Stimulated activated CD4-positive, alpha-beta T cell treated with anti-CD3 and anti-CD28 coated beads, Interleukin-12 subunit alpha, Interleukin-12 subunit beta, amount 100 ng/mL, for 4 hours (primary cell): ENCODE measurements at places on chromosomes 1 and 21.

GRCh38 chr1:162191396-162192305 lies 122.2 kb downstream of the NOS1AP start:
- no peak for DNase-seq

GRCh38 chr1:60942896-60943638 lies 139.3 kb upstream of the NFIA start:
- no peak for DNase-seq

GRCh38 chr1:20726932-20727745 lies 5.4 kb downstream of the SH2D5 start:
- no peak for DNase-seq

- no peak for DNase-seq
Measured at GRCh38 chr1:169604781-169605560, 18.7 kb upstream of the F5 start.

DNA sequence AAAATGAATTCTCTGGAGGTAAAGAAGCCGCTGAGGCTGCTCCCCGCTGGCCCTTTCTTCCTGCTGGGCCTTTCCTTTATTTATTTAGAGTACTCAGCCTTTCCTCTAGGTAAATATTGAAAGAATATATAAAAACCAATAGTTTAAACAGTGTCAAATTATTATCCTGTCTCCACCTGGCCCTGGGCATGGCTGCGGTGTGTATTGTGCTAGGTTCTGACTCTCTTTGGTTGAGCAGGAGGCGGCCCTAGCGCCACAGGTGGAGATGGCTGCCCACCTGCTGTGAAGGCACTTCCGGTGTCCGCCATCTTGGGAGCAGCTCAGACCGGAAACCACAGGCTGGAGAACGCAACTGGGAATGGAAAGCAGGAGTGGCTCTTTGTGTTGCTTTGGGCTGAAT lies 29.0 kb upstream of the CLDN14 start:
- DNase-seq = no peak

GRCh38 chr1:14974361-14974760 lies 179.2 kb upstream of the TMEM51 start:
- DNase-seq = no peak

DNA sequence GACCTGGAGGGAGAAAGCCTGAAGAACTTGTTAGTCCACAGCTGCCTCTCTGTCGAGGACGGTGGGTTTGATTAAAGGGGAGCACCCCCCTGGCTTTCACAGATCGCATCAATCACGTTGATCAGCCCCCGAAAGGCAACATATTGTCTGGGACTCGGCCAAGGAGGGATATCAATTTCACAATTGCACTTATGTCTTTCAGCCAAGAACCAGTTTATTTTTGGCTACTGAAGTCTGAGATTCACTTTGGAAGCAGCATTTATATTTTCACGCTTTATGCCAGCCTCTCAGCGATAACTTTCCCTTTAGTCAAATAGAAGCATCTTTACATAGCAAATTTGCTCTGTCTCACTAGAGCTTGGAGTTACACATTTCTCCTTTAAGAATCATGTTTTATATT lies 253.2 kb upstream of the RRP15 start:
- DNase-seq = no peak

GRCh38 chr1:109531826-109532364 lies 7.8 kb upstream of the GPR61 start:
- DNase-seq = no peak

GRCh38 chr1:169312084-169312954 lies 55.3 kb downstream of the NME7 start:
- no peak for DNase-seq

DNA sequence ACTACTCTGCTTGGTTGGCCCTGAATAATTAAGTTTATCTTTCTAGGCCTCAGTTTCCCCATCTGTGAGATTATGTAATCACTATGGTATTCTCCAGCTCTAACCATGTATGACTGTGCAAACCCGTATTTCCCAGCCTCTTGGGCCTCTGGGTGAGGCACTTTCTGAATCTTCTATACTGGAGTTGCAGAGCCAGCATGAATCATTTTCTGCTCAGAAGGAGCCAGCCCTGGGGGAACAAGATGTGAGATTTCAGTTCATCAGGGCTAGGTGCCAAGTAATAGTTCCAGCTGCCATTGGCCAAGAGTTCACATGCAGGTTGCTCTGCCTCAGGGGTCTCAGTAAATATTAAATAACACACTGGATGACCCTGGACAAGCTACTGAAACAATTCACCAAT lies 47.7 kb upstream of the USP24 start:
- DNase-seq = no peak

DNA sequence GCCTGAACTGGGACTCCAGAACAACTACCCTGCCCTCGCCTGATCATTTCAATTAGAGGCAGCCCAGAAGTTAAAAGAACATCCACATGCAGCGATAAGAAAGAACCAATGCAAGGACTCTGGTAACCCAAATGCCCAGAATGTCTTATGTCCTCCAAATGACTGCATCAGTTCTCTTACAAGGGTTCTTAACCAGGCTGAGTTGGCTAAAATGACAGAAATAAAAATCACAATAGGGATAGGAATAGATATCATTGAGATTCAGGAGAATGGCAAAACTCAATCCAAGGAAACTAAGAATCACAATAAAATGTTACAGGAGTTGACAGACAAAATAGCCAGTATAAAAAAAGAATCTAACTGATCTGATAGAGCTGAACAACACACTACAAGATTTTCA lies 80.1 kb upstream of the PTGFR start:
- DNase-seq = no peak

DNA sequence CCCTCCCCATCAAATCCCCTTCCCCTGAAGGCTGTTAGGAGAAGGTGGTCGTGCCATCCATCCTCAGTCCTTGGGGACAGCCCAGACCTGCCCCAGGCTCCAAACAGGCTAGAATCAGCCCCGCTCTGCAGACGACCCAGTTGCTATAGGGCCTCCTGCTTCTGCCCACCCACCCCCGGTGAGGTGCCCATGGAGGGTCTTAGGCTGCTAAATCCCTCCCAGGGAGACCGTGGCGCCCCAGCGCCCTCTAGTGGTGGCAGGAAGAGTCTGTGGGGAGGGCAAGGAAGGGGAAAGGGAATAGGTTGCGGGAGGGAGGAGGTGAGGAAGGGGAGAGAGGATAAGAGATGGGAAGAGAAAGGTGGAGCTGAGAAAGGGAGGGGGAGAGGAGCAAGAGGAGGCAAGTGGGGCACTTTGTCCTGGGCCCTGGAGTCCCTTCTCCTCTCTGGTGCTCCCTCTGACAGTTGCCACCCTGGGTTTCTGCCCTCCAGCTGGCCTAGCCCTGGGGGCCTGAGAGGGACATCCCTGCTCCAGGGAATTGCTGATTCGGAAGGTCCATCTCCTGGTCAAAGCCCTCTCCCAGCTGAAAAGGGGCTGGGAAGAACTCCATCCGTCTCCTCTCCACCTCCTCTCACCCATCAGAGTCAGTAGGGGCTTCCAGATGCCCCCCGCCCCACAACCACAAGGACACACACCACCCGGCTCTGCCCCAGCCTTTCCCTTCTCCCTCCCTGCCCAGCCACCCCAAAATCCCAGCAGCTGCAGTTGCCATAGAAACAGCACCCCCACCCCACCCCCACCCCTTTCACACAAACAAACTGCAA lies 55.4 kb downstream of the CAMK2N1 start:
- peak; percentile 41 for DNase-seq

DNA sequence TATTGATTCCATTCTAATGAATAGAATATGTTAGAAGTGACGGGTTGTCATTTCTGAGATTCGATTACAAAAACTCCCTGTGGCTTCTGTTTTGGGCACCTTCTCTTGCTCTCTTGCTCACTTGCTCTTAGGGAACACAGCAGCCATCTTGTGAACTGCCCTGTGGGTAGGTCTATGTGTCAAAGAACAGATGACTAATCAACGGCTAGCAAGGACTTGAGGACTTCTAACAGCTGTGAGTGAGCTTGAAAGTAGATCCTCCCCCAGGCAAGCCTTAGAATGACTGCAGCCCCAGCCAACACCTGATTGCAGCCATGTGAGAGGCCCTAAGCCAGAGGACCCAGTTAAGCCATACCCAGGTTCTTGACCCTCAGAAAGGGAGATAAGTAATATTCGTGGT lies 49.3 kb downstream of the AZIN2 start:
- DNase-seq = peak; percentile 5

GRCh38 chr21:42233067-42233961 lies 14.4 kb downstream of the ABCG1 start:
- peak; percentile 60 for DNase-seq

DNA sequence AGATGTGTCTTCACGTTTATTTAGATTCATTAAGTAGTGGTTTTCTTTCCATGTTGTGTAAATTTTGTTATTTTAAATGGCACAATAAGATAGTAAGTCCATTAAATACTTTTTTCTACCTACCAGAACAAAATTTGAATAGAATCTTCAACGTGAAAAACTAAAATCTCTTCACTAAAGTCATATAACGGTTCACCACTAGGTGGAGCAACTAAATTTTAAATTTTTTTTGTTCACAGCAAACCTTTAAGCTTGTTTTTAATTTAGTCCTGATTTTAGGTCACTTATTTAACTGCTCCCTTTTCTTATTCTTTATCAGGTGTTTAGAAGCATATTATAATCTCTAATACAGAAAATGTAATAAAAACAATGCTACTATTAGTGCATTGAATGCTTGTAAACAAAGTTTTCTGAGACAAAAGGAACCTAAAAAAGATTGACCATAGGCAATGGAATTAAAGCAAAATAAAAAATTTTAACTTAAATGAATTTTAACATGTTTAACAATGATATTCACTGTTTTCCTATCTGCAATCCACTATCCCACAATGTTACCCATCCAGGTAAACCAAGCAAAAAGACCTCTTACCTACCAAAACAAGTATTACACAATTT lies 28.3 kb upstream of the PKN2 start:
- DNase-seq = no peak

DNA sequence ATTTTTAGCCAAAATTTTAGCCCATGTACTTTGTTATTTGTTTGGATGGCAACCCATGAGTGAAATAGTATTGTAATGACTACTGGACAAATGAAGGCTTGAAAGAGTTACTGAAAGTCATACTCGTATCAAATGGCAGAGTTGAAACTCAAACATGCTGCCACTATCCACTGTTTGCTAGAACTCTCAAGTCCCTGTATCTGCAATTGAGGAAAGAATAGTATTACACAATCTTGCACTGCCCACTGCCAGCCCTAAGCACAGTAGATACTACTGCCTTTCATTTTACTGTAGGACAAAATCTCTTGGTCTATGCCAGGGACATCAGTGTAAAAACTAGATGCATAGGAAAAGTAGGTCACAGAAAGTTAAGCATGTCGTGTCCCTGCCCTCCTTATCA lies 581.1 kb upstream of the PLXNA2 start:
- DNase-seq = no peak

DNA sequence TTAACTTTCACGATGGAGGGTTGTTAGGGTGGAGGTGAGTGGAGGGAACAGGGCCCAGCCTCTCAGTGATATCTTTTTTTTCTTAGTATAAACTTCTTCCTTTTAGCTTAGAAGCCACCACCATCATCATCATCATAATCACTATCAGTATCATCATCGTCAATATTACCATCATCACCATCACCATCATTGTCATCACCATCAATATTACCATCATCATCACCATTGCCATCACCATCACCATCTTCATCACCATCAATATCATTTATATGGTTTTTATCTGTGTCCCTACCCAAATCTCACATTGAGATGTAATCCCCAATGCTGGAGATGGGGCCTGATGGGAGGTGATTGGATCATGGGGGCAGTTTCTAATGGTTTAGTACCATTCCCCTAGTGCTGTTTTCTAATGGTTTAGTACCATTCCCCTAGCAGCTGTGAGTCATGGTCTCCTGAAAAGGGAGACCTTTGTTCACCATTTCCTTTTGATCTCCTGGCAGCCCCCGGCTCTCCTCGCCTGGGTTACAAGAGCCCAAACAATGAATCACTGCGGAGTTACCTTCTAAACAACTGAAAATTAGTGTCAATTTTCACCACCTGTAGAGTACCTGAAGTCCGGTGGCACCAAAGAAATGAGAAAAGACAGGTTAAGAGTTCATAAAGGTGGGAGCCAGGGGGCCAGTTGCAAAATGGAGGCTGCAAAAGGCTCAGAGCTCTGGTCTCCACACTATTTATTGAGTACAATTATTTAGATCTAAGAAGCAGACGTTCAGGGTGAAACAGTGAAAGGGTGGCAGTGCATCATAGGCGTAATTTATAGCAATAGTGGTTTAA lies 3.1 kb upstream of the PLA2G2E start:
- no peak for DNase-seq

DNA sequence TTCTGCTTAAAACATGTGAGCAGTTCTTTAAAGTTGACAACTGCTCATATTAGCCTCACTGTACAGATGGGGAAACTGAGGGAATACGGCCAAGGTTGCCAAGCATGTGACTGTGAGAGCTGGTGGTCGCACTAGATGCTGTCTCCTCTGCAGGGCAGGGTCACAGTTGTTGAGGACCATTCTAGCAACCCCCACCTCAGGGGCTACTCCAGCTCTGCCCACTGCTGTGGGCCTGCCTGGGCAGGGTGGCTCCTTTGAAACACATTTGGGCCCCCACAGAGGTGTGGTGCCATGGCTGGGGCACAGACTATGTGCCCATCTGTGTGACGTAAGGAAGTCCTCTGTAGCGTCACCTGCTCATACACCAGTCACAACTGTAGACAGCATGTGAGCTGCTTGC lies 779 bp downstream of the THEM5 start:
- no peak for DNase-seq

- DNase-seq = no peak
Measured at GRCh38 chr1:91190996-91191395, 169.2 kb upstream of the ZNF644 start.

- DNase-seq = no peak
Measured at GRCh38 chr1:12548973-12549459, 69.0 kb downstream of the DHRS3 start.

- DNase-seq = no peak
Measured at GRCh38 chr21:34808569-34809204, 139.9 kb downstream of the CLIC6 start.

DNA sequence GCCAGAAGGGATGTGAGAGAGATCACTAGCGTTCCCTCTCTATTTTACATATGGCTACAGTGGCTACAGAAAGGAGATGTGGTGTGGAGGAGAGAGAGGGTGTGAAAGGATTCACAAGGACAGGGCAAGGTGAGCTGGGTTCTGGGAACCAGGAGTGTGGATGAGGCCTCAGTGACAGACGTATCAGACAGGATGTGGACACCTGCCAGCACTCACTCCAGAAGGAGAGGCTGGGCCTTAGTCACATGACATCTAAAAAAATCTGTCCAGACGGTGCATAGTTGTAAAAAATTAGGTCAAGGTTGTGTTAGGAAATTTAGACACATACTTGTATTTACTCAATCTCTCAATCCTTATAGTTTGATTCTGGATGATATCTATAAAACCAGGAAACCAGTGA lies 10.6 kb downstream of the TRIM67 start:
- no peak for DNase-seq

DNA sequence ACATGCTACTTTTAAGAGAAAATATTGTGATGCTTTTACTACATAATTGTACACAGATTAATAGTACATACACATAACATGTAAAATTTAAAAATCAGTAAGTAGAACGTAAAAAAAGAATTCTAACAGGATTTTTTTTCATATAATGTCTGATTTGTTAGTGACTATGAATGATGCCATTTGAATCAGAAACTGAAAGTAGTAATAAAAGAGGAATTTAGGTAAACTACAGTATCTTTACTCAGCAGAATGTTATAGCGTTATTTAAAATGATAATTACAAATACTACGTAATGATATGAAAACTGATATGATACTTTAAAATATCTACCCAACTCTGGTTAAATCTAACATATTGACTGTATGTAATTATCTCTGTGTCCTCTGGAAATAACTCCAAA lies 116.1 kb downstream of the DENND1B start:
- no peak for DNase-seq
